ENCODE measurements at places on chromosomes 12 and 14.

- no peak for DNase-seq
Measured at GRCh38 chr12:114408471-114408885, 2.5 kb upstream of the TBX5 start.

DNA sequence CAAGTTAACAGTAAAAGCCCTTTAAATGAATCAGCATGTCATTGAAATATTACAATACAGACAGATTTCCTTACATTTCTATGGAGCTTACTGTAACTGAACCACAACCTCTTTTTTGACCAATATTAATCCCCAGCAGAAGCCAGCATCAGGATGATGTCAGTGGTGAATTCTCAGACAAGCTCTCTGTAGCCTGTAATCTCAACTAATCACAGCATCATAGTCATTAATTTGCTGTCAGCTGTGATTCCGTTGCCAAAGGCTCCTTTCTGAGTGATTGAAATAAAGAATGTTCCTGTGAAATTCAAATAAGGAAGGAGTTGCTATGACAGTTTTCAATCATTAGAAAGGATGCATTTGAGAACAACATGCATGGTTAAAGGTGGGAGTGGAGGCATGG, 323.1 kb downstream of the PDZRN4 start:
- no peak for DNase-seq

GRCh38 chr14:100549834-100550625, 37.2 kb downstream of the BEGAIN start:
- no peak for DNase-seq

- DNase-seq: no peak
Measured at GRCh38 chr14:55351111-55351510, 60.5 kb downstream of the ATG14 start.

DNA sequence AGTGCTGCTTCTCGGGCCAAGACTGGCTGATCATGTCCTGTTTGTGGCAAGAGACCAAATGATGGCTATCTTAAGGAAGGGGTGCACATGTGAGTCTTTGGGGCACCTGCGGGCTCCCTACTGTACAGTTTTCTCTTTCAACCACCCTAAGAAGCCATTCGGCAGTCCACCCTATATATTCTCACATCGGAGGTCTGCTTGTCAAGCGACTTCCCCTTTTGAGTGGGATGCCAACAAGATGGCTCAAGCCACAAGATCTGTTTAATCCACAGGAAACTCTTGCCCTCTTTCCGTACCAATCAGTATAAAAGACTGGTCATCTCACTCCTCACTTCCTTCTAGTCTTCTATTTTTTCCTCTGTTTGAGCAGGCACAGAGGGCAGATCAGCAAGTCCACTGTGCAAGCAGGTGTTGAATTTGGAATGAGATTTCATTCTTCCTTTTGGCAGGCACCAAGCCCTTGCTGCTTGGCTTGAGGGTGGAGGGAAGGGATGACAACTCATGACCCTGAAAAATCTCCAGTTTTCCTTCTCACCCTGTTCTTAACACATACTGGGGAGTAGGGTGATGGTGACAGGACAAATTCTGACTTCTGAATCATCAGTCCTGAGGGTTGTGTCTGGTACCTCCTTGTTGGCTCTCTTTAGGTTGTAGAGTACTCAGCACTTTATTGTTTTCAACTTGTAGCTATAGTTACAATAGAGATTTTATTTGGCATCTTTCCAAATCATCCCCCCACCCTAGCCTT, 17.6 kb downstream of the LACRT start:
- DNase-seq: no peak

- no peak for DNase-seq
Measured at GRCh38 chr14:57382283-57382682, 8.1 kb upstream of the NAA30 start.

DNA sequence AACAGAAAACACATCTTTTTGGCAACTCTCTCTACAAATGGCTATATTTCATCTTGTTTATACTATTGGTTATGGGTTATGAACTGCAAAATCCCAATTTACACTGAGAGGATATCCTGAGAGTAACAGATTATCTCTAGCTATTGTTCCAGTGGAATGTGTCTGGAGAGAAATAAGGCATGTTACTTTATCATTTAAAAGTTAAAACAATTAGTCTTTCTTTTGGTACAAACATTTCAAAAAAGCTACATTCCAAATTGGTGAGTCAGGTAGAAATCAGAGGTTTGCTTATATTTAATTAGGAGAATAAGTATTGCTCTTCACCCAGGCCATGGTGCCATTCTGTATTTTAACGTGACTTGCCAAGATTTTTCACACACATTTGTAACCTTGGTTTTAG, 411.6 kb downstream of the CCER1 start:
- DNase-seq: no peak

- DNase-seq: no peak
Measured at GRCh38 chr12:90028635-90029051, 320.0 kb upstream of the ATP2B1 start.

DNA sequence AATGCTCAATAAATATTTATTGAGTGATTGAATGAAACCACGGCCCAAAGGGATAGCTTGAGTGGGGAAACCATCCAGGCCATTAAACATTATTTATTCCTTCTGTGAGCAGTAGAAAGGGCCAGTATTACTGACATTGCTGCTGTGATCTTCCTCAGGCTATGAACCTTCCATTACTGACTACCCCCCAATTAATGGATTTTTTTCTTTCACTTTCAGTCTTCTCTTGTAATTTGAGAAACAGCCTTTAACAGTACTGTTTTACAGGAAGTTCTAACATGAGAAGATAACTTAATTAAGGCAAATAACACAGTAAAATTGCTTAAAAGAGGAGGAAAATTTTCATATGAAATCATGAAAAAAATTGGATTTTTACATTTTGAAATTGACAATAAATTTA, 629.5 kb downstream of the TRHDE start:
- no peak for DNase-seq

DNA sequence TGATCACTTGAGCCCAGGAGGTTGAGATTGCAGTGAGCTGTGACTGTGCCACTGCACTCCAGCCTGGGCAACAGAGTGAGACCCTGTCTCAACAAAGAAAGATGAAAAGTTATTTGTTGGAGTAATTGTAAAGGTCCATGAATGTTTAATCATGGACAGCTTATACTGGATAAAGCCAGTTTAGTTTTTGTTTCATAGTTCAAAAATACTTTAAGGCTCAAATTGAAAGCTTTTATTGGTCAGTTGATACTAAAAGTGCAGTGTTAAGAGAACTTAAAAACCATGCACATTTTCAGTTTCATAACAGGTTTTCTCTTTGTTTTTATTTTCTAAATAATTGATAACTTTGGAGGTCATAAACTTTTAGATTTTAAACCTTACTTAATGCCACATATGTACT, 108.4 kb downstream of the MON2 start:
- no peak for DNase-seq

DNA sequence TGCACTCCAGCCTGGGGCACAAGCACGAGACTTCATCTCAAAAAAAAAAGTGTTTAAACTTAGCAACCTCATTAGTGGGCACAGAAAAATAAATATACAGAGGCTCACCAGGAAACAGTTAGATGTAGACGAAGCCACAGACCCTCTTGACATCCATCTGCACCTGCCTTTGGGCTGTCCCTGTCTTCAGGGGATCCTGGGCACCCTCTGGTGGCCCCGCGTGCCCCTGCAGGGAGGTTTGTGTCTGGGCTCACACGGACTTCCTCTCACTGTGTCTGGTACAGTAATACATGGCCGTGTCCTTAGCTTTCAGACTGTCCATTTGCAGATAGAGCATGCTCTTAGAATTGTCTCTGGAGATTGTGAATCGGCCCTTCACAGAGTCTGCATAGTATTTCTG, 916.5 kb downstream of the TMEM121 start:
- no peak for DNase-seq

DNA sequence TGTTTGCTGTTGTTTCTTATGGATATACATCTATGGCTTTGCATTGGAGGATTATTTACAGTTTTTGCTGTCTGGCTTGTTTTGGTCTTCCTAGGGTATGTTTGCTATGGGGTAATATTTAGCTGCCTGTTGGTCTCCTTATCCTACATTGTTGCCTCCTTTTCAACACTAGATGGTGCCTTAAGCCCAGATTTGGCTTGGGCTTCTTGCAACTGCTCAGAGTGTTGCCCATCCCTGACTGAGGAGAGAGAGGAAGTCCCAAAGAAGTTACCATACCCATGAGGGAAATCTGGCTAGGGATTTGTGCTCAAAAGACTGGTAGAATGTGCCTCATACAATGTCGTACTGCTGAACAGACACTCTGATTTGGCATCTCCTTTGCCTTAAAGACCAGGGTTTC, 94.6 kb upstream of the MUCL1 start:
- no peak for DNase-seq

- DNase-seq: no peak
Measured at GRCh38 chr12:116244474-116245090, 32.9 kb downstream of the MED13L start.

DNA sequence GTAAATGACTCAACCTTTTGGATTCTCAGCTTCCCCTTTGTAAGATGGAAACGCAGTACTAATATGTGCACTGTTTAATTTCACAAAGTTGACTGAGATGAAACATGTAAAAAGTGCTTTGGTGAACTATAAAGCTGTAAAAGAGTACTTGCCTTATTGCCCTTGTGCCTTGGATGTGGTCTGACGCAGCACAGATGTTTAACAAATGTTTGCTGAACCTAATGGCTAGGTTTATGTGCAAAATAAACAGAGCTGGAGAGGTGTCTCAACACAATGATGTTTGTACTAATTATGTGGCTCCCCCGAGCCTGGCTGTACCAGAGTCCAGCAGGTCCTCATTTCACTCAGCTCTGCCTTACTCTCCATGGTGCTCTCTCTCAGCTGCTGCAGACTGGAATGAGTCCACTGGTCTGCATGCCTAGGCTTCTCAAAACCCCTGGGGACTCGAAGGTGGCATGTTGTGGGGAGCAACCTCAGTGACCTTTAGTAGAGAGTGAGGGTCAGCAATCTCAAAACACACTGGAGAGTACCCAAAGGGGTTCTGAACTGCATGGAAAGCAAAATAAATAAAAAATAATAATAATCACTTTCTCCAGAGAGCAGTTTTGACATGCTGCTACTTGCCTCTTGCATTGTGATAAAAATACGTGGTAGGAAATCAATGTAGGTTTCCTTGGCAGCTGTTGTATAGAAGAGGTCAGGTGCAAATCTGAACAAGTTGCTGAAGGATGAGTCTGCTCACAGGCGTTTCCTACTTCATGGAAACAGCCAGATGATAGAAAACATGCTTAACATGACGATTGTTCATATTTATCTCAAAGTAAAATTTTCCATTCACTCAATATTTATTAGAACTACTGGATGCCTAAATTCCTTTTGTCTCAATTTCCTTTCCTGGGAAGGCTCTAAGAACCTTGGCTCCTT, 8.5 kb upstream of the AMIGO2 start:
- DNase-seq: no peak

GRCh38 chr12:122226366-122227125, 694 bp upstream of the DIABLO start:
- DNase-seq: no peak

- DNase-seq: peak; percentile 15
Measured at GRCh38 chr12:93676408-93677194, 574 bp upstream of the CRADD start.

DNA sequence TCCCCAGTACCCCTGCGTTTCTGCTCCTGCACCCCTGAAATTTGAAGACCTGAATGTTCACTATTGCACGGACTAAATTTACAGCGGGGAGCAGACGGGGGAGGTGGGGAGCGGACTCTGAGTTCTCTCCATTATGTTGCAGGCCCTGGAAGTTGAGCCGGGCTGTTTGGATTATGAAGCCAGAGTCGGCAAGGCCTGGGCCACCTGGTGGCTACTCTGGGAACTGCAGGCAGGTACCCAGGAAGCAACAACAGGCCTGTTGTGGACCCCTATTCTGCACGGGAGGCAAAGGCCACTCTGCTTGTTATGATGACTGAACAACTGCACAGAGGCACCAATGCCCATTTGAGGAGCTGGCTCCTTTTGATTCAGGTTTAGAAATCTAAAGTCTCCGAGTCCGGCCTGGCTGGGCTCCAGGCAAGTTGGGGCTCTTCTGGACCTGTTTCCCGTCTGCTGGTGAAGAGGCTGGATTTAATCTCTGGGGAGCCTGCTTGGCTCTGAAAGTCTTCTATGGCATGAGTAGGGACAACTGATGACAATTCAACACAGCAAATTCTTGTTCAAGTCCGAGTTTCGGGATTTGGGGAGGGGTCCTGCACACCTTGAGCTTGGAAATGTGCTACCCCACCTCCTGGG, 34.1 kb upstream of the FAM181A start:
- peak; percentile 42 for DNase-seq

DNA sequence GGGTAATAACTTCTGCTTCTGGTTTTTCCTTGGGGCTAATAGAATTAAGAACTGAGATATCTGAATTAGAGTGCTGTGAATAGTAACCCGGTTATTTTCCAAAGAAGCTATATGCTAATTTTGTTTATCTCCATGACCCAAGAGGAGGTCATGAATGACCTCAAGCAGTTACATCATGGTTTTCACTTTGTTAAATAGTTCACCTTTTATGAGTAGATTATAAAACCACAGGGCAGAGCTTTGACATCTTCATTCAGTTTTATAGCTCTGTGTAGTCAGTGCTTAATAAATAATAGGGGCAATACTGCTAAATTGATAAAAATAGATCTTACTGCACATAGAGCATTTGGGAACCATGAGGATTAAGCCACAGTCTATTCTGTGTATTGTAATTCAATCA, 462.2 kb downstream of the LRIG3 start:
- no peak for DNase-seq

DNA sequence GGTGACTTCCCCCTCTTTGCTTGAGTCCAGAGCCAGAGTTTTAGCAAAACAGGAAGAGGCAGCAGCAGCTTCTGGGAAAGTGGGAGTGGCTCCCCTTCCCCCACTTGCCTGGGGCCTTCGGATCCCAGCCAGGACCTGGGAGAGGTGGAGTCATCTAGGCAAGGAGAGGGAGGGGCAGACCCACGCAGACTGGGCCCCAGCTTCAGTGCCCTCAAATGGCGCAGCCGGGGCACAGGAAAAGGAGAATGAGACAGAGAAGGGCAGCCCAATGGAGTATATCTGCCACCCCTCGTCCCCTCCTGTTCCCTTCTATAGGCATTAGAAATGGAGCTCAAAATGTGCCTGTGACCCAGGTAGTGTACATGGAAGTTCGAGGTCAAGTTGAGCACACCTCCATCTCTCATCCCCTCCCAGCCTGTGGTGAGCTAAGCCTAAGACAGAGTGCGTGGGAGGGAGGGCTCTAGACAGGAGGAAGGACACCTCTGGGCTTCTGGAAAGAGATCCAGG, 9.3 kb upstream of the HDAC7 start:
- DNase-seq: no peak

- DNase-seq: no peak
Measured at GRCh38 chr12:57188090-57188425, 28.5 kb upstream of the NXPH4 start.
